ENCODE measurements at places on chromosomes 2 and 18. TPM values are rescaled to one million over a fixed set of nuclear protein-coding genes. Genes with fewer than 3 reads are reported as not detected.

GRCh38 chr2:169221745-169222369 lies 140.5 kb downstream of the LRP2 start:
- DNase-seq = no peak

DNA sequence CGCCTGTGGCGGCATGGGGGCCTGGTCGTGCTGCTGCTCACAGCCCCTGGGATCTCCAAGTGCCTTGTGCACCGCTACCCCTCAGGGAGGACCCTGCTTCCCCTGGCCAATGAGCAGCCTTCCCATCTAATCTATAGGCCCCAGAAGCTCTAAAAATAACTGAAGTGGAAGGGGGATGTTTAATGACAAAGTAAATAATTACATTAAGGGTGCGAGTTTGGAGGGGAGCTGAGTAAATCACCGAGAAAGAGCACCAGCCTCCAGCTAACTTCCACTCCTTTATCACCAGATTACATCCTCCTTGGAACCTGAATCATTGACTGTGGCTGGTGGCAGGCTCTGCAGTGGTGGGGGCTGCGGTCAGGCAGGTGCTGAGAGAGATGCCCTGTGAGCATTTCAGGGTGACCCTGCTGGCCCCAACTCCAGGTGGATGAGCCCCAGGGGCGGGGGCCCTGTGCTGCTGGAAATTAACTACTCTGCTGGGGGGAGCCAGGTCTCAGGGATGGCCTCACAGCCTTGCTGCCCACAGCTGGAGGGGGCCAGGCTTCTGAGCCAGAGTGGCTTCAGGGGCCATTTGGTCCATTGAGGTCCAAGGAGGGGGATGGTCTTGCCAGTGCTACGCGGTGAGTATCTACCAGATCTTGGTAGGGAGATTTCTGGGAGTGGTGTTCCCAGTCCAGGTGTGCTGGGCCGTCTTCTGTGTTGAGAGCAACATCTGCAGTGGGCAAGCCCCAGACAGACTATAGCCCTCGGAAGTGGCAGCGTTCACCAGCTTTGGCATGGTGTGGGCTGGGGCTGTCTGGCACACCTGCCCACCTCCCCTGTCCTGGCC lies 74.2 kb downstream of the GLI2 start:
- no peak for DNase-seq

DNA sequence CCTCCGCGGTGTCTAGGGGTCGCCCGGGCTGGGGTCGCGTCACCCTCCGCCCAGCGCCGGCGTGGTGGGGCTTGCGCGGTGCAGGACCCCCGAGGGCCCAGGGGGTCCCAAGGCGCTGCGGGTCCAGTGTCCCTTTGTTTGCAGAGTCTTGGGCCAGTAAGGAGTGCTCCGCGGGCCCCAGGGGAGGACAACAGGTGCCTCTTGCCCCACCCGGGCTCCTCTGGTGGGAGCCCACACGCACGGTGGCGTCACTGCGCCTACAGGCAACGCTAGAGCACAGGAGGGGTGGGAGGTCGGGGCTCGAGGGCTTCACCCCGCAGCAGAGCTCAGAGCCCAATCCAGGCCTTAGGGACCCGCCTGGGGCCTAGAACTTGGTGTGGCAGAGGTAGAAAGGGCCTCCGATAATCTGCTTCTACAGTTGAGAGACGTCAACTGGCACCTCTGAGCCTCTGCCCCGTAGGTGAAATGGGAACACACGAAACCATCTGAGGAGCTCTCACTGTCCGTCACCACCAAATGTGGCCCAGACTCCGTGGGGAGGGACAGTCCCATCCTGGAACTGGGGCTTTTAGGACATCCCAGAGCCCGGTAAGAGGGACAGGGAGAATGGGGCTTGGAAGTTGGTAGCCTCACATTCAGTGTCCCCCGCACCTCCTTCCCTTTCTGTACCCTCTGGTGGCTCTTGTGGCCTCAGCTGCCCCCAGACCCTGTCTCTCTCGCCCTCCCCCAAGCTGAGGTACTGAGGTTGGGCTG lies 1.4 kb downstream of the ARID5A start:
- peak; percentile 63 for DNase-seq

GRCh38 chr18:58412844-58413666 lies 215.8 kb downstream of the ALPK2 start:
- no peak for DNase-seq

DNA sequence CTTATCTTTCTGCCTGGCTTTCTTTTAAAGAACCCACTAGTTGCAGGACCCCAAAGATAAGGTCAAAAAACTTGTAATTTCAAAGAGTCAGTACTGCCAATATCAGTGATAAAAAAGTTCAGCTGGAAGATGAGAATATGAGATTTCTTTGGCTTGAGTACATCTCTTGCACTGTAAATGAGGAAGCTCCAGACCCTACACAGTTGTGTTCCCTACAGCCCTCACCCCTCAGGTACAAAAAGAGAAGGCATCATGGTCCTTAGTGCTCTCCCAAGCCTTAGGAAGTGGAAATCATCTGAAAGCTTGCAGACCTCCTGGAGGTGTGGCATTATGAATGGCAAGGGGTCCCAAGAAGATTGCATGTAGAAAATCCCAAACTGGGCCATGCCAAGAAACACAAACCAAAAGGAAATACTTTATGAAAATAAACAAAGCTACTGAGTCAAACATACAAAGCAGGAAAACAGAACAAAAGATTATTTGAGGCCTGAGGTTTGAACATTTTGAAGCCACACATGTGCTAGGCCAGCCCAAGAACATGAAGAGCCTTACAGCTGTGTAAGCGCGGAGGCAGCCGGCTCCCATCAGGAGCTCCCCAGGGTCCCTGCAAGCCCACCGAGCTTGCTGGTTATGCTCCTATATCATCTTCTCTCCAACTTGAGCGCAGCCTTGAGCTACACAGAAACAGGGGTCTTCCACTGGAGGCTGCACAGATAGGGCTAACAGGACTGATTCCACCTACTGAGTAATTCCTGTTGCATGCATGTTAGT lies 217.0 kb downstream of the OSR1 start:
- no peak for DNase-seq

GRCh38 chr2:121904656-121905055 lies 149.2 kb downstream of the TSN start:
- DNase-seq = no peak

DNA sequence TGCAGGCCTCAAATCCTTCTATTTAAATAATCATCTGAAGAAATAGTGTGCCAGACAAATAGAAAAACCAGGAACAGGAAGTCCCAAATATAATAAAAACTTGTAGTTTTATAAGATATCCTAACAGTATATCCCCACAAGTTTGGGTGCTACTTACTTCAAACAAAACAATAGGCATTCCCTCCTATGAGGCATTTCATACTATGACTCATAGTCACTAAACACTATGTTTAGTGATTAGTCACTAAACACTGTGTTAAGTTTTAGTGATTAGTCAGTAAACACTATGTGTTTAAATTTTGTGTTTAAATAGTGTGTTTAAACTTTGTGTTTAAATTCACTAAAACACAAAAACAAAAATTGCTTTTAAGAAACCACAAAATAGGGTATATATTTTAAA lies 407.0 kb upstream of the CDH19 start:
- no peak for DNase-seq

GRCh38 chr2:64727843-64728463 lies 74.2 kb upstream of the SERTAD2 start:
- DNase-seq = no peak

DNA sequence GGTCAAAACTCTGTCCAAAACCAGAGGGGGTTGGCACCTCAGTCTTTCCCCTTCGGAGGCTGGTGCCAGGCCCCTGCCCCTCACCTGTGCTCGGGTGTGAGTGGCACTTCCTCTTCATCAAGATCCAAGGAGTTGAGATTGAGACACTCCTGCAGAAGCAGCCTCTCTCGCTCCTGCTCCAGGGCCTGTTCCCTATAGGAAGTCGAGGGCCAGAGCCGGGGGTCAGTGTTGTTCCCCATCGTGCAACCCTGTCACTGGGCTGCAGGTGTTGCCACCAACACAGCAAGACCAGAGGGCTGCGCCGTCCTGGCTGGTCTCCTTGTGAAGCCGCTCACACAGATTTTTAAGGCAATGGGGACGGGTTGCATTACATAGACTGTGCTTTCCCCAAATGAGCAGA lies 18.9 kb downstream of the FAM178B start:
- no peak for DNase-seq

DNA sequence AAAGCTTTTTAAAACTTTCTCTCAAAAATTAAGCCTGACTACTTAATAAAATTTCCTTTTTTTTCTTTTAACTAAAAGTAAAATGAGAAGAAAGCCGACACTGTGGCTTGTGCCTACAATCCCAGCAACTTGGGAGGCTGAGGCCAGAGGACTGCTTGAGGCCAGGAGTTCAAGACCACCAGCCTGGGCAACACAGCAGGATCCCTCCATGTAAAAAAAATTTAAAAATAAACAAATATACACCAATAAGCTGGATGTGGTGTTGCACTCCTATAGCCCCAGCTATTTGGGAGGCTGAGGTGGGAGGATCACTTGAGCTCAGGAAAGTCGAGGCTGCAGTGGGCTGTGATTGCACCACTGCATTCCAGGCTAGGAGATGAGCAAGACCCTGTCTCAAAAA lies 37.4 kb downstream of the HNRNPLL start:
- no peak for DNase-seq

MOGAT1 gene
- total RNA-seq = not detected
